ENCODE measurements at places on chromosomes 11 and 22.

DNA sequence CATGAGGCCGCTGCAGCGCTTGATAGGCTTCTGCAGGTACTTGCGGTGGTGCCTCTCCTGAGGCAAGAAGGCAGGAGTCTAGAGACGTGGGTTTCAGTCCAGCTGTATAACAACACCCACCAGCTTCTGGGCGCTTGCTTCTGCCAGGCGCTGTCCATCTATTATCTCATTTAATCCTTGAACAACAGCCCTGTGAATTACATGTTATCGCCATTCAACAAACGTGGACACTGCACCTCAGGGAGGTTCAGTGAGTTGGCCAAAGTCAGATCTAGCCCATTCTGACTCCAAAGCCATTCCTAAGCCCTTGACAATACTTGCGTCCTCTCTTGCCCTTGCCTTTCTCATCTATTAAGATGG lies 436 bp upstream of the FAM181B start:
- no peak for DNase-seq

- no peak for DNase-seq
Observed at GRCh38 chr11:103637295-103637694, 399.1 kb upstream of the DDI1 start.

DNA sequence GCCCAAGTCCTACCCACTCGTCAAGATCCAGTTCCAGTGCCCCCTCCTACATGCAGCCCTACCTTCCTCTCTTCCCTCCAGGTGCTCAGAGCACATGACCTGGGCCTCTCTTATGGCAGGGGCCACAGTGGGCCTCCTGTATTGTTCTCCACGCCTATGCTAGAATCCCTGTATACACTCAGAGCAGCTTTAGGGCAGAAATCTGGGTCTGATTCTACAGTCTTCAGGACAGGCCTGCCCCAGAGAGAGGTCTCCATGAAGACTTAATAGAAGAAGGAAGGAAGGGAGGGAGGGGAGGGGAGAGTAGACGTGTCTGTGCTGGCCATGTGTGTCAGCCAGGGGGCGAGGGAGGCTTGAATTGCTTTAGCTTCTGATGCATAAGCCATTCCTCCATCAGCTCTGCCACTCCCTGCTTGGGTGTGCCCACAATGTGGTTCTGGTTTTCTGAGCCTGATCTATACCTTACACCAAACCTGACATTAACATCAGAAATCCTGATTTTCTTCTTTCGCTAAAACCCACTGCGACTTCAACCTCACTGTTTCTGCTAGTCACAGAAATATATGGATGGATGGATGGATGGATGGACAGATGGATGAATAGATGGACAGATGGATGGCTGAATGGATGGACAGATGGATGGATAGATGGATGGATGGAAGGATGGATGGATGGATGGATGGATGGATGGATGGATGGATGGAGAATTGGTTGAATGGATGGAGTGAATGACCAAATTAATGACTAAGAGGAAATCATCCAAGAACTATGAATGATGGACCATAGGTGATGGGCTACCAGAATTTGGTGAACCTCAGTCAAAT lies 56.6 kb upstream of the PRDM11 start:
- no peak for DNase-seq

GRCh38 chr11:113263458-113264259 lies 50.7 kb upstream of the TTC12 start:
- DNase-seq: no peak

GRCh38 chr11:30049214-30049613 lies 32.4 kb upstream of the KCNA4 start:
- DNase-seq: no peak

DNA sequence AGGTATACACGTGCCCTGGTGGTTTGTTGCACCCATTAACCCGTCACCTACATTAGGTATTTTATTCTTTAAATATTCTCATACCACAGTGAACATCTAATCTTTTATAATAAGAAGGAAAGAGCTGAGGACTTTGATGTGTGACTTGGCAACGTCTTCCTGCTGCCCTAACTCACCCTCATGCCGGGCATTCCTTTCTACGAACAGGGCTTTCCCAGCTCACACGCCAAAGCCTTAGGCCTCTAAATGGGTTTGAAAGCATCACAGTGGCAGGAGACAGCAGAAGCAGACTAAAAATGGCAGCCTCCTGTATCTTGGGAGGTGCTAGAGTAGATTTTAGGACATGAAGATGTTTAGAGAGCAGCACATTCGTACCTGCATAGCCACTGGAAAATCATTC lies 52.6 kb downstream of the CLTCL1 start:
- DNase-seq: no peak

DNA sequence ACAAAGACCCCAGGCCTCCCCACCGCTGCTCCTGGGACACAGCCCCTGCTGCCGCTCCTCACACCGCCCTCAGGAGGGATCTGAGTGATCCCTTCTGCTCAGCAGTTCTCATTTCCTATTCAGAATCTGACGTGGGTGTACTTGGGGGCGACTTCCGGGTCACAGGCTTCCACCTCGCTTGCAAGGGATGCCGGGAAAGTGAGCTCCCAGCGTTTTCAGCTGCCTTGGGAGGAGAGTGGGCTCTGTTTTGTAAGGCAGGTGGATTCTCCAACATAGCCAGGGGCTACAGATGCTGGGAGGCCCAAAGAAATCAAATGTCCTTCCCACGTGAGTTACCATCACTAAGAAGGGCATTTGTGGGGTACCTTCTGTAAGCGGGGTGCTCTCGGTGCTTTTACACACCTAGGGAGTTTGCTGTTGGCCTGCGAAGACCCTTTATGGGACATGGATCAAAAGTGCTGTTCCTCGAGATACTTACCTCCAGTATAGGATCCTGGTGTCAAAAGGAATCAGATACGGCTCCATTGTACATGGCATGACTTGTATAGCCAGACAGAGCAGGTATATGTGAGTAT lies 9.7 kb upstream of the LRRC10B start:
- DNase-seq: no peak

GRCh38 chr22:46187862-46188261 lies 37.5 kb downstream of the PPARA start:
- no peak for DNase-seq

GRCh38 chr11:88340366-88340935 lies 2.9 kb upstream of the CTSC start:
- no peak for DNase-seq

DNA sequence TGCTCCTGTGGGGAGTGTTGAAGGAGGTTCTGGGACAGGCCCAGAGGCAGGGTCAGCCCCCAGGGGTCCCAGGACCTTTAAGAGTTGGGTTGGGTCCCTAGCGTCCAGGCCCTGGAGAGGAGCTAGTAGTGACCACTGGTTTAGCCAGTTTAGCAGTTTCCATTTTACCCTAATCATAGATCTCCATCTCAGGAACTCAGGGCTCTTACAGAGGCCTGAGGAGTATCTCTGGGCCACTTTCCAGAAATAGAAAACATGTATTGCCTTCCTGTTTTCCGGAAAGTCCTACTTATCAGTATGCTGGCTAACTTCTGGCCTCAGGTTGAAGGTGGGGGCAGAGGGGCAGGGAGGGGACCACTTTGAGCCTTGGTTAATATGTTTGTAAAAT lies 13.5 kb downstream of the NCF4 start:
- no peak for DNase-seq

DNA sequence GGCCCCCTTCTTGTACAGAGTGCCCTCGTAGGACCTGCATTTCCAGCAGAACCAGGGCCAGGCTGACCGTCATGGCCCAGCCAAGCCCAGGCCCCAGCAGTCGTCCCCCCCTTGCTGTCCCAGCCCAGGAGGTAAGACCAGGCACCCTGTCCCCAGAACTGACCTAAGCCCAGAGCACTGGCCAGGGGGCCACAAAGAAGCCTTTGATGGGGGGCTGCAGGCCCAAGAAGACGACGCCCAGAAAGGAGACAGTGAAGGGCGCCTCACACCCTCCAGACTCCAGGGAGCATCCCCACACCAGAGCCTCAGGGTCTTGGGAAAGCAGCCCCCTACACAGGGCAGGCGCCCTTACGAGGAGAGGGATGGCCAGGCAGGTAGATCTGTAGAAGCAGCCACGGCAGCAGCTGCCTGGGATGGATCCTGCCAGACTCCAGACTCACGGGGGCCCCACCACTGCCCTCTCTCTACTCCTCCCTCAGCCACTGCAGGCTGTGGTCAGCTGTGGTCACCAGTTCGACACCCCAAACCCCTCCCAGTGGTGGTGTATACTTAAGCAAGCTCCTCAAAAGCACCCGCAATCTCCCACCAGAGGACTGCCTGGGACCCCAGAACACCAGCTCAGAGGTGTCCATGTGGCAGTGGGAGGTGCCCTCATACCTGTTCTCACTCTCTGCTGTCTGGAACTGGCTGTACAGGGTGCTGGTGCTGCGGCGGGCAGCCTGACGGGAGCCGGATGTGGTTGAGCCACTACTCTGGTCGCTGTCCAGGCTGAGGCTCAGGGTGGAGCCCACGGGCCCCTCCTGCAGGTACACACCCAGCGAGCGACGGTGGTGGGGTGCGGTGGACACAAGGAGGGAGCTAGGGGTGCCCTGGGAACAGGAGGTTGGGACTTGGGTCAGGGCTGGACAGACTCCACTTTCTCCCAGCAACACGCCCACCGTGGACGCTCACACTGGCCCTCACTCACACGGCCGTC lies 27.0 kb downstream of the SBF1 start:
- DNase-seq: no peak

GRCh38 chr11:68396516-68396915 lies 64.0 kb upstream of the PPP6R3 start:
- no peak for DNase-seq

- no peak for DNase-seq
Observed at GRCh38 chr11:131109257-131109656, 193.0 kb upstream of the SNX19 start.

DNA sequence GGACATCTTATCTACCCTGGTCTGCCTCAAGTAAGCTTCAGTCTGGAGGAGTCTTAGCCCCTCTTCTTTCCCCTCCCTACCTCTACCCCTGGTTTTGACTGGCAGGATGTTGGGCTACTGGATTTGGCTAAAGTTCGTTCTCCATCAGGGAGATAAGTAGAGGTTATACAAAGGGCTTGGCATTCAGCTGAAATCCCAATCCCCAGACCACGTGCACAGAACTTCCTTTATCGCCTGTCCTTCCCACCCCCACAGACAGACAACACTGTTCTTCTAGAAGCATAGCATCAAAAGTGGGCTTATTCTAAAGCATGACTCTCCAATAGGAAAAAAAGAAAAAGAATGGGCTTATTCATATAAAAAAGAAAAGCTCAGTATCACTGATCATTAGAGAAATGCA lies 7.8 kb downstream of the PRG3 start:
- DNase-seq: no peak

- DNase-seq: peak; percentile 25
Observed at GRCh38 chr22:45164270-45165088, 754 bp downstream of the NUP50 start.

DNA sequence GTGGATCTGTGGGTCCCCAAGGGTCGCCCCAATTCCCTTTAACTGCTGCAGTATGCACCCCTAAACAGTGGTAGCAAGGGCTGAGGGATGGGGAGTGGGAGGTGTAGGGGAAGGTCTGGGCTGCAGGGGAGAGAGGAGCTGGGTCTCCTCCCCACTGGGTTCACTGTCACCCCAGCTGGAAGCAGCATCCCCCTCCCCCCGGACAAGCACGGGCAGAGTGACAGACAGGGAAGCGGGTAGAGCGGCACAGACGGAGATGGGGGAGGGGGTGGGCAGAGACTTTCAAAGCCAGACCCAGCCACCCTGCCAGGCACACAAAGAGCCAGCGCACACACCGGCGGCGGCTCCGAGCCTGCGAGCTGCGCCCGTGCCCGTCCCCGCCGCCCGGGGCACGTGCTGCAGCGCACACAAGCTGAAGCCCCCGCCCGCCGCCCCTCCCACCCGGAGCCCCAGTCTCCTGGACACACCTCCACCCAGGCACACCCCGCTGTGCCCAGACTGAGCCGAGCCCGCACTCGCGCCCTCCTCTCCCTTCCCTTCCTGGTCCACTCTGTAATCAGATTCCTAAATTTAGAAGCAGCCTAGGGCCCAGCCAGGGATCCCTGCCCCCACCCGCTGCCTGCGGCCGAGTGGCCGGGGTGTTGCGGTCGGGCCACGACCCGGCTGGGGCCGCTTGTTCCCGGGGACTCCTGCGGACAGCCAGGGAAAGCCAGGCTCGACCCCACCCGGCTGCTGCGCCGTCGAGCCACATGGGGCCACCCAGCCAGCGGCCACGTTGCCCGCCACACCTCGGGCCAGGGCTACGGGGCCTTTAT lies 935 bp upstream of the RCOR2 start:
- no peak for DNase-seq

DNA sequence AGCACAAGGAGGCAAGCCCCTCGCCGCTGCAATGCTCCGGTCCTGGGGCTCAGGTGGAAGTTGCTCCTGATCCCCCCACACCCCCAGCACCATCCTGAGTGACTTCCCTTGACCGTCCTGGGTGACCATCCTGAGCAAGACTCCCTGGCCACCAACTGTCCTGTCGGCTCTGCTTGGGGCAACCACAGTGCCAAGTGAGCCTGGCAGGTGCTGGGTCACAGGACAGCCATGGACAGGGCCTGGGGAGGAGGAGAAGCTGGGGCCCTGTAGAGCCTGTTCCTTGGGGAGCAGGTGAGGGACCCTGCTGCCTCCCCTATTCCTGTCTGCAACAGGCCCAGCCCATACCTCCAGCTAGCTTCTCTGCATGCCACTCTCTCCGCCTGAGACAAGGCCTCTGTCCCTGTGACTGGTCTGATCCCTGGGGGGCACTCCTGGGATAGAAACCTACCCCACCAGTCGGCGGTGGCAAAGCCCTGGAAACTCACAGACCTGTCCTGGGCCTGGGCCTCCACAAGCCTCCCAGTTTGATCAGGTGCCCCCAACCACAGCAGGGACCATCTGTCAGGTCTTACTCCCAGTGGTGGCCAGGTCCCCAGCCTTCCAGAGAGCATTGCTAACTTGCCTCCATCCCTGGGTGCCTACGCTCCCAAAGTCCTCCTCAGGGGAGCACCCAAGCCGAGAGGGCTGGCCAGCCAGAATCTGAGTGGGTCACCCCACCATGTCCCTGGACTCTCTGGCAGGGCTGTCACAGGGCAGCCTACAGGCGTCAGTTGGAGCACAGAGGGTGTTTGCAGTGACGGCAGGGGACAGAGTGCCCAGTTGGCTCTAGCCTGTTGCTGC lies 68.7 kb upstream of the WNT7B start:
- DNase-seq: no peak

DNA sequence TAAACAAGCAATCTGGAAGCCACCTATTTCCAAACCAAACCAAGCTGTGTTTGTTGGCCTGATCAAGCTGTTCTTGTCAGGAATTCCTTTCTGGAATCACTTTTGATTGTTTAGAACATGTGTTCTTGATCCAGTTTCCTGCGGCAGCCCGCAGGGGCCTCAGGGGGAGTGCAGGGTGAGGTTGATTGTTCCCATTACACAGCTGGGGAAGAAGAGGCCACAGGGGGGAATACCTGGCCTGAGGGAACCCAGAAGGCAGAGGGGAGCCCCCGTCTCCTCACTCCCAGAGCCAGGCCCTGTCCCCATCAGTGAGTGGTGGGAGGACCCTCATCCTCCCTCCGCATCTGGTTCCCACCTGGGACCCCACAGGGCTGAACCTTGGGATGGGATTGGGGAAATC lies 4.2 kb downstream of the MRGPRD start:
- DNase-seq: no peak
